ENCODE measurements at places on chromosomes 16 and 17. TPM values are rescaled to one million over a fixed set of nuclear protein-coding genes. Genes with fewer than 3 reads are reported as not detected.

The RPL26 gene
- total RNA-seq = 4,516 TPM

The WFDC1 gene
- not detected for total RNA-seq

The DPEP3 gene
- not detected for total RNA-seq

The TAC4 gene
- total RNA-seq = not detected

The ELMO3 gene
- total RNA-seq = 1.3 TPM

The TTLL6 gene
- total RNA-seq = not detected

The CACNA1H gene
- total RNA-seq = under 0.01 TPM

The ANKFN1 gene
- total RNA-seq = 1.2 TPM

The DHRS7C gene
- not detected for total RNA-seq

The CD300A gene
- total RNA-seq = not detected

The C1QL1 gene
- not detected for total RNA-seq

The BCAR1 gene
- total RNA-seq = 91.0 TPM

The GCGR gene
- not detected for total RNA-seq

The CD300E gene
- total RNA-seq = not detected

The BAIAP3 gene
- total RNA-seq = 0.32 TPM

The SEC14L5 gene
- not detected for total RNA-seq

The HCRT gene
- not detected for total RNA-seq

The SMURF2 gene
- 322 TPM for total RNA-seq

The GP1BA gene
- not detected for total RNA-seq

The MGRN1 gene
- total RNA-seq = 17.8 TPM

The CCL14 gene
- total RNA-seq = 0.91 TPM

The COPZ2 gene
- 9.3 TPM for total RNA-seq

The CHST4 gene
- not detected for total RNA-seq

The TMC5 gene
- total RNA-seq = not detected

The STAC2 gene
- not detected for total RNA-seq

The HBA2 gene
- total RNA-seq = not detected

The CYGB gene
- total RNA-seq = 0.46 TPM

The CACNG4 gene
- total RNA-seq = not detected

The TXNDC17 gene
- 138 TPM for total RNA-seq

The ITGB3 gene
- 68.9 TPM for total RNA-seq

The RUNDC3A gene
- not detected for total RNA-seq

The NGFR gene
- total RNA-seq = 0.30 TPM

The SEPTIN12 gene
- not detected for total RNA-seq

The SLC38A8 gene
- total RNA-seq = not detected

The CBX8 gene
- 2.6 TPM for total RNA-seq

The CCL11 gene
- total RNA-seq = not detected

The GRB7 gene
- not detected for total RNA-seq

The CACNG3 gene
- not detected for total RNA-seq

The KRT14 gene
- not detected for total RNA-seq

The CES1 gene
- not detected for total RNA-seq

The DOC2B gene
- not detected for total RNA-seq
